MCF 10A (cell line): ENCODE measurements at places on chromosomes 5 and 9.

- DNase-seq = no peak
These were observed 57.9 kb upstream of the CDH12 start for GRCh38 chr5:22911019-22911418.

DNA sequence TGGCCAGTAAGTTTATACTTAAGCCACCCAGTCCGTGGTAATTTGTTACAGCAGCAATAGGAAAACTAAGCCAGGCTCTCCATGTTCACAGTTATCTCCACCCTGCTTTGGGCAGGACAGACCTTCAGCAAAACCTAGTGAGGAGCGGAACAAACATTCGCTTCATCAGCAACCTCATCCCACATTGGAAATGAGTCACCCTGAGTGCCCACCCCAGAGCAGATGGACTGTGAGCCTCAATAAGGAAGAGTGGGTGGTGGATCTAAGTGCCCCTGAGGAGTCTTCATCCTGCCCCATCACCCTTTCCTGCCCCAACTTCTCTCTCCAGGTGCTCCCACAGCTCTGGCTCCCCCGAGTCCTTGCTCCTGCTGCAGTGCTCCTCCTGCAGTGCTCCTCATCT is 78.8 kb downstream of the FSTL4 start:
- no peak for DNase-seq

DNA sequence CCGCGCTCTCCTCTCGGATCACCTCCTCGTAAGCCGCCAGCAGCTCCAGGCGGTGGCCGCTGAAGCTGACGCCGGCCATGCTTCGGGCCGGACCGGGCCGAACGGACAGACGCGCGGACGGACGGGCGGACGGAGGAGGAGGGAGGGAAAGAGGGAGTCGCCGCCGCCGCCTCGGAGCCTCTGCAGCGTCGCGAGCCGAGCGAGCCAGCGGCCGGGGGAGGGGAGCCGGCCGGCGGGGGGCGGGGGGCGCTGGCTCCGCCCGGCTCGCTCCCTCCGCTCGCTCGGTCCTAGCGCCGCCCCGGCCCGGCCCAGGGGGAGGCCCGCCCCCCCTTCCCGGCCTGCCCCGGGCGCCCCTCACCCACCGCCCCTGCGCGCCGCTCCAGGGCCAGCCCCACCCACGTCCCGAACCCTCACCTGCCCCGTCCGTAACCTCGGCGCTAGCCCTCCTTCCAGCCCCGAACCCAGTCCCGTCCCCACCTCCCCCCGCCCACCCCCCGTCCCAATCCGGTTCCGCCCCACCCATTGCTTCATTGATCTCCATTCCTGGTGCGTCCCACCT is at the start of gene DBN1:
TSS of gene DBN1 (minus strand) at position 192 of the 559 bp plus-strand sequence. CDS start at position 79, 113 bp downstream.
- DNase-seq = peak; percentile 56

- DNase-seq = no peak
These were observed 598.2 kb downstream of the PRELID2 start for GRCh38 chr5:145236983-145237382.

- DNase-seq = no peak
These were observed 529.1 kb upstream of the BRINP1 start for GRCh38 chr9:119898316-119898715.

- DNase-seq = no peak
These were observed 221.6 kb upstream of the SLC30A5 start for GRCh38 chr5:68872088-68872839.

- peak; percentile 96 for DNase-seq
These were observed 7.0 kb upstream of the IRF1 start for GRCh38 chr5:132497488-132497997.

- peak; percentile 54 for DNase-seq
These were observed 140.0 kb downstream of the PBX3 start for GRCh38 chr9:125887172-125887571.

GRCh38 chr9:116152941-116153764 is 438 bp upstream of the PAPPA start:
- peak; percentile 64 for DNase-seq

GRCh38 chr5:61496860-61497259 is 164.8 kb downstream of the ZSWIM6 start:
- no peak for DNase-seq

- DNase-seq = no peak
These were observed 129.1 kb downstream of the EBF1 start for GRCh38 chr5:158970569-158971014.

DNA sequence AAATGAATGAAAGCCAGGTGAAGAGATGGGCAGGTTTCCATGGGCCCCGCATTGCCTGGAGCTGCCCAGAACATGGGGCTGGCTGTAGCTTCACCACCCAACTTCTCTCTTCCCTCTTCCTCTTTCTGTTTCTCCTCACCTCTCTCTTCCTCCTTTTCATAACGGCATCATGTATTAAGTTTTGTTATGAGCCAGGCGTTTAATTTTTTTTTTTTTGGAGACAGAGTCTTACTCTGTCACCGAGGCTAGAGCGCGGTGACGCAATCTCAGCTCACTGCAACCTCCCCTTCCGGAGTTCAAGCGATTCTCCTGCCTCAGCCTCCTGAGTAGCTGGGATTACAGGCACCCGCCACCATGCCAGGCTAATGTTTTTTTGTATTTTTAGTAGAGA is 13.0 kb upstream of the SPINK4 start:
- DNase-seq = no peak

DNA sequence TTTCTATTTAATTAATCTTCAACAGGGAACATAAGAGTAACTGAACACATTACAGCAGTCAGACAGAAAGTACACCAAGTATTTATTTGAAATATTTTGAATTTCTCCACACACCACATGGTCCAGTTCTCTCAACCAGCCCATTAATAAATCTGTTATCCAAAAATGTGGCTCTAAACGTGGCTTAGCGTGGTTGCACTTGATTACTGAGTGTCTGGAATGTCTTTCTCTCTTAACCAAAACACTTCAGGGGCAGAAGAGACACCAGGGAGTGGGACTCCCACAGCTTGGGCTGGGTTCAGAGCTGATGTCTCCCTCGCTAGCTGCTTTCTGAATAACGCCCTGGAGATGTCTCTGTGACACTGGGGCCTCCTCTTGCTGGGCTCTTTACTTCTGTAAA is 52.6 kb upstream of the FANCC start:
- no peak for DNase-seq

GRCh38 chr5:74337984-74338310 is 302.6 kb downstream of the ENC1 start:
- no peak for DNase-seq

GRCh38 chr9:104921067-104921741 is 6.8 kb downstream of the ABCA1 start:
- DNase-seq = no peak

DNA sequence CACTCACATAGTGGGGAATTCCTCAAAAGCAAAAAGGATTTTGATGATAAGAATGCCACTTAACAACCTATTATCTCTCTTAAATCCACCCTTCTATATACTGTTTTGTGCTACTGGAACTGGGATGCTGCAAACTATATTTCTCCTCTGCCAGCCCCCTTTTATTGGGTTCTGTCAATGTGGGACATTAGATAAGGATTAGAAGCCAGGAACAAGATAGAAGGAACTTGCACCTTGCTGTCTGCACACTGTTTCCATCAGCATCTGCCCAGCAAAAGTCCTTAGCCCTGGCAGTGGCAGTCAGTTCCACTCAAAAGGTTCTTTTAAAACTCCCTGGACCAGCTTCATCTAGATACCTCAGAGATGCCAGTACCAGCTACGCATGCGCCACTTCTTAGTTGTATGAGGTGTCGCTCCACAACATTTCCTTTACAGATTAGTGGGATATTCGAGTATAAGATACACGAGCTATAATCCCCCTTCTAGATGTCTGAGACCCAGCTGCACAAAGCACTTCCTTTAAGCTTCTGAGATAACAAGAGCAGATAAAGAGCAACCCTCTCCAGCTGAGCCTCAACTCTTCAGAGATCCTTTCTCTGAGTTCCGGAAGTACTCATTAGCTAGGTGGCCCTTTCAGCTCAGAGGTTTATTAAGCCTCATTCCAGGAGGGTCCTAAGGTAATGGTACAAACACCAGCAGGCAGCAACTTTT is 45.3 kb downstream of the CERT1 start:
- no peak for DNase-seq

DNA sequence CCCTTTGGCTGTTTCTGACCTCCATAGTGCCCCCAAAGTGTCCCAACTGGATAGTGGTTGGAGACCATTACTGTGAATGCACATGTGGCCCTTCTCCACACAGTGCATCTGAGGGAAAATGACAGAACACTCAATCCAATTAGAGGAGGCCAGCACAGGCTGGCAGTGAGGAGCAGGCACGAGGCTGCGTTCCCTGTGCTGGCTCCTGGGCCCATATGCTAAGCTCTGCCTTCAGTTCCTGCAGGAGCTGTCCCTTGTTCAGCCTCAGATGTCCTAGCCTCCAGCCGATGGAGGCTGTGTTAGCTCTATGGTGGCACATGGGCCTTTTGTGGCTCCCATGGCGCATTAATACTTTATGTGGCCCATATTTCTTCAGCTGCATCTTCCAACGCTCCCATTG is 35.8 kb downstream of the ALG2 start:
- DNase-seq = no peak

GRCh38 chr5:107476783-107477182 is 194.0 kb downstream of the EFNA5 start:
- peak; percentile 60 for DNase-seq

DNA sequence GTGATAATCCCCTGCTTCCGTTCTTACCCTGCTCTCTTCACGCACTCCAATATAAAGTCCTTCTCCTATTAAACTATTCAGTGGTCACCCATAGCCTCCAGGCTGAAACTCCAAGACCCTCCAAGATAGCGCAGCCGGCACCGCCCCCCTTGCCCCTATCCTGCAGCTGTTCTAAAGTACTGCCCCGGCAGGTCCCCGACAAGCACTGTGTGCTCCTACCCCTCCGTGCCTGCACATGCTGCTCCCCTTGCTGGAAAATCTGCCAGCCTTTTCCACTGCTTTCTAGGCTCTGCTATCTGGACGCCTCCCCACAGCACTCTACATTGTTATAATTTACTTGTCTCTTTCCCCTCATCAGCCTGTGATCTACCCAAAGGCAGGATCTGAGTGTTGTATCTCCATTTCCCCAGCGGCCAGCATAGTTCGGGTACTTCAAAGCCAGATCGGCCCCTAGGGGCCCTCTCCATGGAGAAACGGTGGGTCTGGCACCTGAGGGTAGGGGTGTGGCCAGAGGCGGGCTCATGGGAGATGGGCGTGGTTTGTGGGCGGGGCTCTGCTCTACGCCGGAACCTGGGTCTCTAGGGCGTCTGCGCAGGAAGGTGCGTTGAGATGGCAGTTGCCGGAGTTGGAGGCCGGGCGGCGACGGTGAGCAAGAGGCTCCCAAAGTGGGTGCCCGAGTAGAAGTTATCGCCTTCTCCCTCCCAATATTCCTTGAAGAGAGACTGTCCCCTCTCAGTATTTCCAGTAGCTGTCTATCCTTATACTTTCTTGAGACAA is 83.5 kb upstream of the RUSC2 start:
- no peak for DNase-seq

DNA sequence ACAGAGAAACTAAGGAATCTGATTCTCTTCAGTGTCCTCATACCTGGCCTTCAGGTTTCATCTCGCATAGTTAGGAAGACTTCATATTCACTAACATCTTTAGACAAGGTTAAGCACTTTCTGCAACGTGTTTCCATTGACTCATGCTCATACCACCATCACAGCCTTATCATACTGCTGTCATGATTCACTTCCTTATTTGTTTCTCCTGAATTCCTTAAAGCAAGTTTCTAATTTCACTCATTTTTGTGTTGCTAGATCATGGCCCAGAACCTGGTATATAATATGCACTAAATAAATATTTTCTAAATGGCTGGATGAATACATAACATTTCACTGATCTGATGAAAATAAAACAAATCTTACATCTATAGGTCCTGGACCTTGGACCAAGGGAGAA is 472.9 kb downstream of the PRELID2 start:
- peak; percentile 47 for DNase-seq

DNA sequence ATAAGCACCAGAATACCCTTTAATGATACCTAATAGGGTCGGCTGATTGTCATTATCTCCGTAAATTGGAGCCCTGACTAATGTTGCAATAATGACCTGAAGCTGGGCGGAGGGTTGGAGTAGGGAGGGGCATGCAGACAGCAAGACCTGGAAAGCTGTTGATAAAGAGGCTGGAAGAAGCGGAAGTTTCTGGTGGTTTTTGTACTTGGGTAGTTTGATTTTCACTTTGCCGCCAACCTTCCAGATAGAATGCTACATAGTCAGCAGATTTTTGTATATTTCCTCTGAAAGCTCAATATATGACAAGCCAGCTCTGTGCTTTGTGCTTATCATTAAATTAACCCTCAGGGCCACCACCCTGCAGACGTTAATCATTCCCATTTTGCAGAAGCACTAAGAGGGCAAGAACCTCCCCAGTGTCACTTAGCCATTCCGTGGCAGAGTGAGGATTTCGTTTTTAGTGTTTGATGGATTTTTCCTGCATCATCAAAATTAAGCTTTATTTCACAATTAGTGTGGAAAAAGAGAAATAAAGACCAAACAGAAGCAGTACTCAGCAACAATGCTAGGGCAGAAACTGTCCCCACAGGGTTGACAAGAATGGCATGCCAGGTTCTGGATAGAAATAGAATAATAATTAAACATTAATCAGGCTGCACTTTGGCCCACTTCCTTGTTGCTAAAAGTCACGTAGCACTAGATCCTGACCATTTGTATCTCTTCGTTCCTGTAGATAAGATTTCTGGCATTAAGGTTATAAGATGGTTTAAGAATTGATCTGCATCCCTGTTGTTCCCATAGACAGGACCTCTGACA is 34.7 kb downstream of the DIRAS2 start:
- no peak for DNase-seq

GRCh38 chr5:174724484-174725260 is at the start of gene MSX2:
TSS of gene MSX2 (plus strand) at chr5:174724582. CDS start at chr5:174724660, 78 bp downstream.
- peak; percentile 96 for DNase-seq

- no peak for DNase-seq
These were observed 17.3 kb downstream of the MAMDC2 start for GRCh38 chr9:70060883-70061507.

DNA sequence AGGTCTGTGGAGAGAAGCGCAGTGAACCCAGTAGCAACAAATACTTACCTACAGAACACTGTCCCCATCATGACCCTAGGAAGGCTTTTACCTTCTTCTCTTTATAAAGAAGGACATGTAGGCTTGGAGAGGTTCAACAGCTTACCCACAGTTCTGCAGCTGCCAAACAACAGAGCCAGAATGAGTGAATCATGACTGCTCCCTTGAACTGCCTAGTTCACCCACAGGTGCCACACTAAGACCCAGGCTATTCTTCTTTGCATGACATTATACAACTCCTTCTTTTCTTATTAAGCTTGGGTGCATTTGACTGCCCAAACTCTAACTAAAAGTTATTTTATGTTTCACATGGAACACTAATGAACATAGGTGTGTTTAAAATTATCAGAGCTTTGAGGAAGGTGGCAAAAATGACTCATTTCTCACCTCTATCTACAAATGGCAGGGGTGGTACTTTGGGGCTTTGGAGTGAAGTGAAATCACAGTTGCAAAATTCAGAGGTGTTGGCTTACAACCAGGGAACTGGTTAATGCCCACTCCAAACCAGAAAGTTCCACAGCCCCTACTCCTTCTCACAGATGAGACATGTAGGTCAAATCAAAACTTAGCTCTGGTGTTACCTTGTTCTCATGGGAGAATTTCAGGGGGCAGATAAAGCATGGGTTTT is 201.6 kb downstream of the SEMA6A start:
- no peak for DNase-seq

- no peak for DNase-seq
These were observed 19.7 kb downstream of the ACSL6 start for GRCh38 chr5:131991593-131992324.
